Naive thymus-derived CD8-positive, alpha-beta T cell (primary cell): ENCODE measurements at places on chromosomes 11 and 22.

DNA sequence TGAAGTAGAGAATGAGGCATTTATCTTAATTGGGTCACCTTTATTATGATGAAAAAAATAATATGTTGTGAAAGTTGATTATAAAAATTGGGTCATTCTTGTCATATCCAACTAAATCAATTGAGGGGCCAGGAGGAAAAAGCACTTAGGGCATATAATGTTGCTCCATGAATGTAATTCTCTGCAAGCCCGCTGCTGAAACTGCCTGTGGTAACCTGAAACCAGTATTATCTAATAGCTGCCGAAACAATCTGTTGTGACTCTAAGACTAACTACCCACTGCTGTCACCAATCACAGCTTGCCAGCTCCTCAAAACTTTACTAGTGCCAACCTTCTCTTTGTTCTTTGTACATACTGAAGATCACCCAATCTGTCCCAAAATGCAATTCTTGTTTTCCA lies 115.8 kb downstream of the ATG16L2 start:
- DNase-seq: no peak

DNA sequence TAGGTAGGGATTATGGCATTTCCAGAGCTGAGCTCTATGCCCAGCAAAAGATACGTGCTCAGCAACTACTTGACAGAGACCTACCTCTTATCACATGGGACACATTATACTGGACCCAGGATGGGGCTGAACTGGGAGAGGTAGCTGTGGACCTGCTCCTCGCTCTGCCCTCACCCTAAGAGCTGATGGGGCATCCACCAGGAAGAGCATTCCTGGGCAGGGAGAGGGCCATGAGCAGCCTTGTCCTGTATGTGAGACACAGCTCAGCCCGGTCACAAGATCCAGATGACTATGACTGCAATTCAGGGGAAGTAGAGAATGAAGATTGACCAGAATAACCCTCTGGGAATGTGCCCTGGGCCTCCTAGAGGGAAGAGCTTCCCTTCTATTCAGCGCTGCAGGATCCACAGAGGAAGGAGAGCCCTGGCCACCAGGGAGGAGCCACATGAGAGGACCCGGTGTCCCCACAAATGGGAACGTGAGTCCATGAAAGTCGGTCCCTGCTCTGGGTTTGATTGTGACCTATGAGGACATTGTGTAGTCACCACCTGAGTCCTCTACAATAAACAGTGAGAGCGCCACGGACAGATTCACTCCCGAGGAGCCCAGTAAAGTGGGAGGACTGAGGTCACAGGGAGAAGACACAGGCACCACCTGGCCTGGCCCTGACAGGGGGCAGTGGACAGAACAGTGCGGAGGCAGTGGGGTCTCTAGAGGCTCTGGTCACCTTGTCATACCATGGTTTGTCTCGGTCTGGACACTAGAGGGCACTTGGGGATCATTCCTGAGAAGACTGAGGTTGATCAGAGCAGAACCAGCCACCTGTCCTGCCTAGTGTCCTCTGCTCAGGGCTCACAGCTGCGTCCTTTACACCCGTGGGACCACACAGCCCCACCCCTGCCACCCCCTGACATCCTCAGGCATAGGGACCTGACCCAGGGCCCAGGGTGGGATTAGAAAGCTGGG lies 99.5 kb downstream of the ZNF280B start:
- no peak for DNase-seq

- no peak for DNase-seq
These were observed 10.3 kb upstream of the POLA2 start for GRCh38 chr11:65251476-65251875.

- no peak for DNase-seq
These were observed 16.9 kb downstream of the C22orf31 start for GRCh38 chr22:29044657-29045176.

GRCh38 chr11:60890696-60891095 lies 15.7 kb downstream of the PRPF19 start:
- no peak for DNase-seq

DNA sequence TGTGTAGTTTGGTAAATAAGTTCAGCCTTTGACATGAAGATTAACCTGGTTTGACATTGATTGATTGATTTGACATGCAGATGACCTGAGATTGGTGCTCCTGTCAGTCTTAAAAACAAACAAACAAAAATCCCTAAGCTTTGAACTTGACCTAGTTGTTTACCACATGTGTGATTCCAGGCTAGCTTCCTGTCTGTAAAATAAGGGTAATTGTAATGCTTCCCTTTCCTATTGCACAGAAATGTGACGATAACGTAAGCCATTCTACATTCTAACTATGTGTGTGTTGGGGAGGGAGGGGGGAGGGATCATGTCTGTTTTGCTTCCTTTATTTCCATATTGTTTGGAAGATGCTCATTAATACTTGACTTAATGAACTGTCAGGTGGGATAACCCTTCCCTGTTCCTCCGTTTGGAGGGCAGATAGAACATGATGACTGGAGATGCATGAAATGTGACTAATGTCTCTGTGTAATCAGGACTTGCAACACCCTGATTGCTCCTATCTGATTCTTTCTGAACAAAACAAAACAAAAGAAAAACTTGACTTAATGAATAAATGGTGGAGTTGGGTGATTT lies 106.1 kb upstream of the CLMP start:
- DNase-seq: no peak

DNA sequence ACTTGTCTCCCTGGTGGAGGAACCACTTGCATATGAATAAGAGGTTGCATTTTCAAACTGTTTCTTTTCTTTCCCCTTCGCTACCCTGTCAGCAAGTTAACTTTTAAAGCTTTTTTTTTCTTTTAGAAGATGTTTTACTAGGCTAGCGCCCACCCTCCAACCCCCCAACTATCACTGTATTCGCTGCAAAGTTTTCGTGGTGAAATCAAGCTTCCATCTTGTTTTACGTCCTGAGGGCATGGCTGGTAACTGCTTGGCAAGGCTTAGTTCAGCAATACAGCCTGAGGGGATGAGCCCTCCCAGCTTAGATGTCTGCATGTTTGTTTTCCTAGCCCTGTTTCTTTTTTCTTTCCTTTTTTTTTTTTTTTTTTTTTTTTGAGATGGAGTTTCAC lies 1359.3 kb downstream of the LRRC4C start:
- DNase-seq: no peak

DNA sequence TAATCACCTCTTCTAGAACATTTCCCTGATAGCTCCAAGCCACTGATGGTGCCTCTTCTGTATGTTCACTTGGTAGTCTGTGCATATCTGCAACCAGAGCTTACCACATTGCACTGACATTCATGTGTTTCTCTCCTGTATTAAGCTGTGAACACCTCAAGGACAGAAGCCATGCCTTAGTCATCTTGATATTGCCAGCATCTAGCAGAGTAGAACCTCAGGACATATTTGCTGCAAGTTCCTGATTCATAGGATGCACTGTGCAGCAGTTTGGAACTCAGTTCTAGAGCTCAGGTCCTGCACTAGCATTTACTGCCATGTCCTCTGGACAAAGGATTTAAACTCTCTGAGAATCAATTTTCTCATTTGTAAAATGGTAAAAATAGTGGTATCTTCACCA lies 722.4 kb upstream of the ANO5 start:
- no peak for DNase-seq

DNA sequence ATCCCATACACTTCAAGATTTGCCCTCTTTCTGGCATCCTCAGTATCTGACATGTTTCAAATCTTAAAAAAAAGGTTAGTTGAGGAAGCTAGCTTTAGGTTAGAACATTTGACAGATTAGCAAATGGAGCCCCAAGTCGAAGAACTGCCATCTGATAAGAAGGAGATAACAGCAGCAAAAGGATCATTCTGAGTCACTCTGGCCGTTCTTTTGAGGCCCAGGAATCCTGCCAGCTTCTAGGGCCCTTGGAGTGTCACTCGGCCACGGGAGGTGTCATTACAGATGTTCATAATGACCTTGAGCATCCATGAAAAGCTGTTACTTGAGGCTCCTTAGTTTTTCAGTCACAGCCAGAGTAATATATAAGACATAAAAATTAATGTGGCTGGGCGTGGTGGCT lies 132.1 kb upstream of the RASSF10 start:
- no peak for DNase-seq

- no peak for DNase-seq
These were observed 16.4 kb upstream of the SYVN1 start for GRCh38 chr11:65150509-65151299.

DNA sequence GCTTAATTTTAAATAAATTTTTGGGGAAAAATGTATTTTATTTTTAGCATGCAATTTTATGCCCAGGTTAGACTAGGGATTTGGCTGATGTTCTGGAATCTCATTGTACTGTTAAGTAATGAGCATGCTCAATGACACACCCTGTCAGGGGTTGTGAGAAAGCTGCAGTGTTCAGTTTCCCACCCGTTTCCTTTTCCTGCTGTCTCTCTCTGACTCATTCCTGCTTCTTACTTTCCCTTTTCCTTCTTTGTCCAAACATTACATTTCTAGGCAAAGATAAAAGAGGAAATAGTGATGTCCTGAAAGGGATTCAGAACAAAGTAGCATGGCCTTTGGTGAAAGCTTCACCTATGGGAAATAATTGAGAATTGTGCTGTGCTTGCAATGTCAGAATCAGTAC lies 22.7 kb downstream of the OOSP3 start:
- no peak for DNase-seq

DNA sequence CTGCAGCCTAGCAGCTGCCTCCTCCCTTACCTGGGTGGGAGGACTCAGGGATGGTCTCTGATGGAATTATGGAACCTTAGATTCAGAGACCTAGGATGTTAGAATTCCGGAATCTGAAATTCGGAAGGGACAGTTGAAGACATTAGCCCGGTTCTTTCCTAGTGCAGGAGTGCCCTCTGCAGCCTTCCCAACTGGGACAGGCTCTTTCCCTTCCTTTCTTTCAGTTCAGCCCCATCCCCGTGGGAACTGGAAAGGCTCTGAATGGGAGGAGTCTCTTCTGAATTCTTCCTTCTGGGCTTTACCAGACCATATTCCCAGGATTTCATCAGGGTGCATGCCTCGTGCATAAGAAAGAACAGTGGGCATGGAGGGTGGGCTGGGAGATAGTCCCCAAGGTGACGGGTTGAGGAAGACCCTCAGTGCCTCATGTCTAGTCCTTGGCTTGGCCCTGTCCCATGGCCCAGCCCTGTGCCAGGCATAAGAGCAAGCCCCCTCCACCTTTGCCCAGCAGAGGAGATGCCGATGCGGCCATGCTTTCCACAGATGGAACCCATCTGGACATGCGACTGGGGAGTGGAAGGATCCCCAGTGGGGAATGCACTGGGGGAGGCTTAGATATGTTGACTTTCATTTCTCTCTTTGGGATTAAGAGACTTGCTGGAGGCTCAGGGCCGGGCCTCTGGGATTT lies 14.4 kb downstream of the DNAJB13 start:
- DNase-seq: no peak

DNA sequence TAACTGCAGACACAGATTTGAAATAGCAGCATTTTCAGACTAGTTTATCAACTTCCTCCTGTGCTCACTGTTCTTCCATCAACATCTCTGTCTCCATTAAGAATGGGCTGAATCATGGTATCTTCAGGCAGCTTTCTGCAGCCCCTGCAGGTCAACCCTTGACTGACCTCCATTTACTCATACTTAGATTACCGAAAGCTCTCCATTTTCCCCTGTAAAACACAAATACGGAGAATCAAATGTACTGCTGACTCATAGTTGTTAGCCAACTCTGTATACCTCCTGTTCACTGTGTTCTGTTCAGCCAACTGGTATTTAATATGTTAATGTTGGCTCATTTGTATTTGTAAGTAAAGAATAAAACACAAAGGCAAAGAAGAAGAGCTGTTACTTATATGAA lies 364.0 kb downstream of the CASP12 start:
- DNase-seq: no peak

GRCh38 chr11:225734-226453 lies 10.2 kb downstream of the SIRT3 start:
- no peak for DNase-seq

GRCh38 chr22:36147196-36147791 lies 13.3 kb downstream of the APOL3 start:
- no peak for DNase-seq

DNA sequence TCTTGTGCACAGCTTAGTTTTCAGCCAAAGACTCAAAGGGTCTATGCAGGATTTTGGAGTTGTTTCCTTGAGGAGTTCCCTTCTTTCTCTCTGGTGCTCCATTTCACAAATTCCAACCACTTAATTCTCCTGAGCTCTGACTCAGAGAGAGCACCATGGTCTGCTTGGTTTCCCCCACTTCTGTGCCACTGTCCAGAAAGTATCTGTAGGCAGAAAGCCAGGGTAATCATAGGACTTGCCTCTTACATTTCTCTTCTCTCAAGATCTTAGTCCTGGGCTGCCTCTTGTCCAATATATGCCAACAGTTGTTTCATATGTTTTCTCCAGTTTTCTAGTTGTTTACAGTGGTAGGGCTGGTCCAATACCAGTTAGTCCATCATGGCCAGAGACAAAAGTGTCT lies 6.4 kb upstream of the MRGPRD start:
- no peak for DNase-seq
